ENCODE measurements at places on chromosomes 5 and 9.

GRCh38 chr5:113896789-113897188 is 383.3 kb downstream of the YTHDC2 start:
- DNase-seq = no peak

GRCh38 chr9:105308461-105309341 is 64.2 kb downstream of the SLC44A1 start:
- DNase-seq = no peak

- no peak for DNase-seq
These were observed 2.0 kb downstream of the FBXL17 start for GRCh38 chr5:108379722-108380530.

GRCh38 chr9:2640570-2640969 is 19.0 kb downstream of the VLDLR start:
- no peak for DNase-seq

GRCh38 chr5:96133341-96134079 is 171.9 kb upstream of the ELL2 start:
- no peak for DNase-seq

- DNase-seq = no peak
These were observed 40.1 kb downstream of the SLC1A1 start for GRCh38 chr9:4530375-4530774.

- DNase-seq = no peak
These were observed 48.7 kb downstream of the COL5A1 start for GRCh38 chr9:134690301-134690751.

- DNase-seq = no peak
These were observed 7.8 kb downstream of the ALAD start for GRCh38 chr9:113393281-113393680.

- DNase-seq = no peak
These were observed 275.1 kb upstream of the PTGER4 start for GRCh38 chr5:40404613-40405012.

DNA sequence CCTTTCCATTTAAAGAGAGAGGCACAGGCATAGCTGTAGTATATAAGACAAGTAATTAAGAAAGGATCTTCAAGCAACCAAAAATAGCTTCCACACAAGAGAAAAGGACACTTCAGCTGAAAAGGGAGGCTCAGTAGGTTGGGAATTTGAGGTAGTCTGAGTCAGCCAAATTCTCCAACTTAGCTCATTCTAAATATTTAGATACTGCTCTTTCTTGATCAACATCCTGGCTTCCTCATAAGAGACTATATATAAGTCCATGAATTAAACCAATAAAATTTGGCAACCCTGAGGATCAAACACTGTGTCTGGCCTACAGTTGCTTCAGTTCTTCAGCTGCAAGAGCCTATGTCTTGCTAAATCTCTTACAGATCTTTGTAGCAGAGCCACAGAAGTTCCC is 17.8 kb downstream of the HINT1 start:
- no peak for DNase-seq

- no peak for DNase-seq
These were observed 10.5 kb downstream of the IRF1 start for GRCh38 chr5:132480042-132480441.

GRCh38 chr5:9502050-9502834 is 43.6 kb downstream of the SEMA5A start:
- DNase-seq = no peak

Measured in iPS DF 6.9 (cell line).